ENCODE measurements at places on chromosomes 16 and 17.

- peaks cover 75% of the 10 kb centered on the region for H3K27me3 ChIP-seq
- no peak for DNase-seq
- no peak overlapping the region for H3K27ac ChIP-seq
- peaks cover 11% of the 10 kb centered on the region for H3K4me1 ChIP-seq
These were observed 3.6 kb downstream of the SOST start for GRCh38 chr17:43754947-43755346.

- no peak overlapping the region for H3K27ac ChIP-seq
- H3K4me1 ChIP-seq = peaks cover 3% of the 10 kb centered on the region
- no peak for DNase-seq
- H3K36me3 ChIP-seq = no peaks in the 10 kb centered on the region
These were observed 40.2 kb downstream of the C16orf87 start for GRCh38 chr16:46790599-46791270.

GRCh38 chr16:13944816-13945215 lies 24.9 kb downstream of the ERCC4 start:
- H3K27ac ChIP-seq = no peak overlapping the region
- no peak overlapping the region for H3K4me3 ChIP-seq
- DNase-seq = no peak
- H3K4me1 ChIP-seq = no peaks in the 10 kb centered on the region
- H3K36me3 ChIP-seq = peaks cover 49% of the 10 kb centered on the region

DNA sequence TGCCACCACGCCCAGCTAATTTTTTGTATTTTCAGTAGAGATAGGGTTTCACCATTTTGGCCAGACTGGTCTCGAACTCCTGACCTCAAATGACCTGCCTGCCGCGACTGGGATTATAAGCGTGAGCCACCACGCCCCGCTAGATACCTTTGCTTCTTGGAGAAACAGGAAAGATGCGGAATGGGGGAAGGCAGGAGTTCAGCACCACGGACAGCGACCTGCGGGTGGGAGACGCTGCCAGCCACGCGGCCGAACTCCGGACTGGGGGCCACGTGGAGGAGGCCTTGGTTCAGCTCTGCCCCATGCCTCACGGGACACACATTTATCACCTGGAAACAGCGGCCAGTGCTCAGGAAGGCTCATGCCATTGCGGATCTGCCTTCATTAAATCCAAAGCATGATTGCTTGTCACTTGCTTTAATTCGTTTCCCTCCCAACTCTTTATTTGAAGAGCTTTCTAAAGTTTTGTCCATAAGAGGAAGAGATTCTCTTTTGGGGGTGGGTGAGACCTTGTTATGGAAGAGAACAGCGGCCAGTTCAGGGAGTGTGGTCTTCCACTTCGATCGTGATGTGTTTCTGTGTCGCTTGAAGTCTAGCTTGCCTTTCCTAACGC lies 219.9 kb downstream of the ENGASE start:
- peaks cover 13% of the 10 kb centered on the region for H3K27me3 ChIP-seq
- no peaks in the 10 kb centered on the region for H3K36me3 ChIP-seq
- no peak overlapping the region for H3K4me3 ChIP-seq
- peak; percentile 75 for DNase-seq
- no peak overlapping the region for H3K27ac ChIP-seq

GRCh38 chr17:7711051-7711755 lies 6.2 kb downstream of the EFNB3 start:
- H3K36me3 ChIP-seq = no peaks in the 10 kb centered on the region
- no peak overlapping the region for H3K4me3 ChIP-seq
- DNase-seq = no peak
- peaks cover 65% of the 10 kb centered on the region for H3K27me3 ChIP-seq
- no peak overlapping the region for H3K27ac ChIP-seq

GRCh38 chr16:2497116-2497630 lies 16.6 kb upstream of the ATP6V0C start:
- peak overlapping the region; percentile 65 for H3K27ac ChIP-seq
- peak; percentile 73 for DNase-seq
- no peak overlapping the region for H3K4me3 ChIP-seq
- peaks cover 54% of the 10 kb centered on the region for H3K36me3 ChIP-seq
- peaks cover 38% of the 10 kb centered on the region for H3K4me1 ChIP-seq
